ENCODE measurements at places on chromosomes 11 and 22.
A peak's percentile ranks its signal among the peaks of the same experiment; 100 is the strongest.

DNA sequence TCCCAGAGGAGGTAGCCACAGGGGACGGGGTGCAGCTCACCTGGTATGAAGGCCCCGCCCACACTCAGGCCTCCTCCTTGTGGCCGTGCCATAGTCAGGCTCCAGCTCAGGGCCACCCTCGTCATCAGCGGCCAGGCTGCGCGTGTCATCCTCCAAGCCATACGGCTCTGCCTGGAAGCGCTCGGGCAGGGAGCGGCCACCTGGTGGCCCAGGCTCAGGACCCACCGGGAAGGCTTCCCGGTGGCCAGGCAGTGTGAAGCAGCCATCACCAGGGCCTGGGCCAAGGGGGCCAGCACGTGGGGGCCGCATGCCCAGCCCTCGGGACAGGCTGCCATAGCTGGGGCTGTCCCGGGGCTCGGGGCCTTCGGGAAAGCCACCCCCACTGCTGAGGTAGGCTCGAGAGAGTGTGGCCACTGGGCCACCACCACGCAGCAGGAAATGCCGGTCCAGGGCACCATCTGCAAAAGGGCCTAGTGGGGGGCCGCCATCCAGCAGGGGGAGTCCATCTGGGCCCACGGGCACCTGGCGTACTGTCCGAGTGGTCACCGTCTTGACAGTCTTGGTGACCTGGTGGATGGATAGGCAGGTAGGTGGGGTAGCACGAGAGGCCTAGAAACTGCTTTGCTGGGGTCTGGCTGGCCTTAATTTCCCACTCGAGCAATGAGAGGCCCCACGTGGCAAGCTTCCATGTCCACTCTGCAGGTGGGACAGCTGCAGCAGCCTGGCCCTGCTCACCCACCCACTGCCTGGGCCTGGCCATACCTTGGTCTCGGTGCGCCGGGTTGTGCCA, 35.3 kb downstream of the ARVCF start:
- no peak for DNase-seq

DNA sequence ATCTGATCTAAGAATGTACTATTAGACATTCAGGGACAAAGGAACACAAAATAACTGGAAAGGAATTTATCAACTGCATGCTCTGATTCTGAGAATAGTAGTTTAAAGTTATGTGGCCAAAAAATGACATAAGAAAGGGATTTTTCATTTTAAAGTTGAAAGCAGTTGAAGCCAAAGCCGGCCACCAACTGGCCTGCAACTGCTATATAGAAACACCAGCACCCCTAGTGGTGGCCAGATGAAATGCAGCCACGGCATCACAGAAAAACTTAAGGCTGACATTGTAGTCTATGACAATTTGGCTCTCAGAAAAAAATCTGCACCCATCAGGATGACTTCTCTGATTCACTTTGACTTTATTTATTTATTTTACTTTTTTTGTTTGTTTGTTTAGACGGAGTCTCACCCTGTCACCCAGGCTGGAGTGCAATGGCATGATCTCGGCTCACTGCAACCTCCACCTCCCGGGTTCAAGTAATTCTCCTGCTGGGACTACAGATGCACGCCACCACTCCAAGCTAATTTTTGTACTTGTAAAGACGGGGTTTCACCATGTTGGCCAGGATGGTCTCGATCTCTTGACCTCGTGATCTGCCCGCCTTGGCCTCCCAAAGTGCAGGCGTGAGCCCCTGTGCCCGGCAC, 59.2 kb downstream of the SLC35F2 start:
- DNase-seq: peak; percentile 8

GRCh38 chr11:38448284-38448683, 1850.2 kb upstream of the RAG2 start:
- DNase-seq: no peak

GRCh38 chr22:35335468-35335867, 35.8 kb downstream of the TOM1 start:
- no peak for DNase-seq

GRCh38 chr22:19178065-19178656, 375 bp downstream of the SLC25A1 start:
- peak; percentile 32 for DNase-seq

DNA sequence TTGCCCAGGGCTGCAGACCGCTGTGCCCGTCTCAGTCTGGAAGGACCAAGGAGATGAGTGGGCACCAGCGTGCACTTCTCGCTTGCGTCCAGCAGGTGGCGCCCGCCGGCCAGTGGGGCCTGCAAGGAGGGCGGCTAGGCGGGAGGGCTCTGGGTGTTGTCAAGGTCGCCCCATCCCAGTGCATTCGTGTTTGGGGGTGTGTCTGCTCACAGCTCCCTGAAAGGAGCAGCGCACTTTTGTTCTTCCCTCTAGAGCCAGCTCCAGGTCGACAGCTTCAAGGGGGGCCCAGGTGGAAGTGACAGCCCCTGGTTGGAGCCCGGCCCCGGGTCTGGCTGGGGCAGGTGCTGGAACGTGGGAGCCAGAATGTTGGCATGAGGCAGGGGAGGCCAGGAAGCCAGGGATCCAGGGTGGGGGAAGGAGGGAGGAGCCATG, 23.4 kb upstream of the MPPED1 start:
- DNase-seq: peak; percentile 31

DNA sequence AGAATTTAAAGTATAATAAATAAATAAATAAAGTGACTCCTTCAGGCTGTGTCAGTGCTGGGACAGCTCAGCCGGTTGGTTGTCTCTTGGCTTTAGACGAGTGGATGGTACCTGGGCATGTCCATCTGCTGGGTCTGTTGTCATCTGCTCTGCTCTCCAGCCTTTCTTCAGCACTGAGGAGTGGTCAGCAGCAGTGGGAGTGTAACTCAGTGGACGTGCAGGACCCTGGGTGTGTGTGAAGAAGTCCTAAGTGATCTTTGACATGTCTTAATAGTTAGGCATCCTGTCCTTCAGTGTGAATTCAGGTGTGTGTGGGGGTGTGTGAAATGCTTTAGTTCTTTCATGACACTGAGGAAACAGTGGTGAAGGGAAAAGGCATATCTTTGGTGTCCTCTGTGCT, 24.3 kb downstream of the AMOTL1 start:
- no peak for DNase-seq

DNA sequence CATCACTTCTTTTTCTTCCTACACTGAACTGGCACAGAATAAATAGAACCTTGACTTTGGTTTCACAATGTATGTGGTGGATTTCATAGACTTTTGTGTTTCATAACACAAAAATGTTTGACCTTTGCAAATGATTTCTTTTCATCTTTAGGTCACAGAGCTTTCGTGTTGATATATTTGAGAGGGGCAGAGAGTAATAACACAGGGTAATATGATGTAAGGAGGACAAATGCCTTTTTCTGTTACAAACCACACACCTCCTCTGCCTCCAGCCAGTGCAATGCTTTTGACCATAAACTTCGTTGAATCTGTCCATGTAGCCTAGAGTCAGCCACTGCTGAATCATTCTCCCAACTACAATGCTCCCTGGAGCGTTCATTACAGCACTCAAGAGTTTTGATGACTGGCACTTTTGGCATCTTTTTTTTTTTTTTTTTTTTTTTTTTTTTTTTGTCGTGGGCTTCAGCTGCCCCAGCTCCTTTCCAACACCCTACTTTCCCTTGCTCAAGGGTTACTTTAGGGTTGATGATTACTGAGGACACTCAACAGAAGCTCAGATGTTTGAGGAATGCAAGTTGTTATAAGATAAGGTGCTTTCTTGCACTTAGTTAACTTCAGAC, 11.4 kb upstream of the CAT start:
- no peak for DNase-seq

DNA sequence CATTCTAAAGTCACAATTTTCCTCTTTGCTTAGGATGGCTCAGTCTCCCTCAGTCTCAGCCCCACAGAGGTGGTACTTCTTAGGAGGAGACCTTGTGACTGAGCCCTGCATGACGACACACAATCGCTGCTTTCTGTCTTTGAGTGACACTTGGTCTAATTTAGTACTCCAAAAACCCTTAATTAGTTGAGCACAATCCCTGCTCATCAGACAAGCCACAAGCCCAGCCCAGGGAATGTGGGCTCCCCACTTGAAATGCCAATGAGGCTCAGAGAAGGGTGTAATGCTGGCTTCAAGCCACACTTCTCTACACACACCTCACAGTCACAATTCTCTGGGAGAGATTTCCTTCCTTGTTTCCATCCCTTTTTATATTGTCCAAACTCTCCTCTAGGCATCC, 101.8 kb downstream of the FEZ1 start:
- DNase-seq: no peak

DNA sequence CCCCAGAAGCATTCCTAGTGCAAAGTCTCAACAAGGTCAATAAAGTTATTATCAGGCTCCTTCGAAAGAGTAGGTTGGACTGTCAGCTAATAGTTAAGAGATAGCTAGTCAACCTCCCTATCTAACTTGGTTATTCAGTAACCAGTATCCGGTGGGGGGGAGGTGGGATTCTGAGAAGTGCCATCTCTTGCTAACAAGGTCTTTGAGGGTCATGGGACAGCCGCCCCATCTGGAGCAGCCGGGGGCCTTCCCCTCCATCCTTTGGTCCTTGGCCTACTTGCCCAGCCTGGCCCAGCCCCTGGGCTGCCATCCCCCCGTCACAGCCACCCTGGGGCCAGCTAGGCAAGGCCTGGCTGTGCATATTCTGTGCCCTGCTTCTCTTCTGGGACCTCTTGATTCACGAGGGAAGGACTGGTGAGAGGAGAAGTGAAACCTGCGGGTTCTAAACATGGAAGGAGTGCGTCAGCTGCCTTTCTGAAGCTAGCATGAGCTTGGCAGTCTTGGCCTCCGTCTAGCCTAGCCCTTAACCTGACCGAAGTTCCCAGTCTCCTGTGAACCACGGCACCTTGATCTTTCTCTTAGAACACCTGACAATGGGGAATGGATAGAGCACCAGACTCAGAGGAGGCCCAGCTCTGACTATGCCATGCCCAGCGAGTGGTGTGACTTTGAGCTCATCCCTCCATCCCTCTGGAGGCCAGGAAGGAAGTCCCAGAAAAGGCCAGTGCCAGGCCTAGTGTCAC, 9.3 kb downstream of the SLC37A2 start:
- no peak for DNase-seq

- DNase-seq: no peak
Measured at GRCh38 chr11:123080015-123080414, 18.1 kb upstream of the HSPA8 start.

DNA sequence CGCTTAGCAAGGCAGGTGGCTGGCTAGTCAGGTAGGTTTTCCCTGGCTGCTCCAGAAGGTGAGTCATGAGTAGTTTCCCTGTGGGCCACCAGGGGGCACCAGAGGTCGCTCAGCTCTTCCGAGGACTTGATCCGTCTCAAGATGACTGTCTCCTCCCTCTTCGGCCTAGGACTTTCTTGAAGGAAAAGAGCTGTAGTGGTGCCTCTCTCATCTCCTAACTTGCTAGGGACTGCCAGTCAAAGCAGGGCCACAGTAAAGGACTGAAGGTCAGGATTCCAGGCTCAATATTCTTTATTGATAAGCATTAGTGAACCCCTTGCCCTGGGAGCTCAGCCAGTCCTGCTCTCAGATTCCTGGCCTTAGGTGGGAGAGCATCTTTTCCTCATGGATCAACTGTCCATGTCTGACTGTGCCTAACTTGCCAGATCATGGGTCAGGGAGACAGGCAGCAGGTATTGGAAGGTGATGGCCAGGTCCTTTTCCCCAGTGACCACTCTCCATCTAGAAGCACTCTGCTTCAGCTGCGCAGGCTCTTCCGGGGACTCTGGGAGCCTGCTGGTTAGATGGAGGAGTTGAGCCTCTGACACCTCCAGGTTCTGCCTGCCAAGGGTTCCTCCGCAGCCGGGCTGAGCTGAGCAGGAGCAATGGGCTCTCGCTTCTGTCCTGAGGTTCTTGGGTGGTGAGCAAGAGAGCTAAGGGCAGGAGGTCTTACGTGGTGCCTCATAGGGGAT, 1.9 kb downstream of the POLD4 start:
- peak; percentile 50 for DNase-seq

GRCh38 chr11:84106541-84106940, 820.4 kb upstream of the CCDC90B start:
- DNase-seq: no peak

DNA sequence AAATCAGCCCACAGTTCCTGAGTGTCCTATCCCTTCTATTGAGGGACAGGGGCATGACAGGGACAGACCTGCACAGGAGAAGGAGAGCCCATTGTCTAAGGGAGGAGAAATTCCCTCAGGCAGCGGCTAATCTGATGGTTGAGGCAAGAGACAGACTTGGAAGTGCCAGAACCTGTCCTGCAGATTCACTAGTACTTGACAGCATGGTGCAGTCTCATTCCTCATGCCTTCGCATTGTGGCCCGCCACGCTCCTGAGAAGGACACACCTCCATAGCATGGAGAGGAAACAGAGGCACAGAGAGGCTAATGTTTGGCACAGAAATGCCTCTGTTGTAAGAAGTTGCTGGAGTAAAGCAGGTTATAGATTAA, 3.2 kb downstream of the P2RY6 start:
- DNase-seq: no peak

DNA sequence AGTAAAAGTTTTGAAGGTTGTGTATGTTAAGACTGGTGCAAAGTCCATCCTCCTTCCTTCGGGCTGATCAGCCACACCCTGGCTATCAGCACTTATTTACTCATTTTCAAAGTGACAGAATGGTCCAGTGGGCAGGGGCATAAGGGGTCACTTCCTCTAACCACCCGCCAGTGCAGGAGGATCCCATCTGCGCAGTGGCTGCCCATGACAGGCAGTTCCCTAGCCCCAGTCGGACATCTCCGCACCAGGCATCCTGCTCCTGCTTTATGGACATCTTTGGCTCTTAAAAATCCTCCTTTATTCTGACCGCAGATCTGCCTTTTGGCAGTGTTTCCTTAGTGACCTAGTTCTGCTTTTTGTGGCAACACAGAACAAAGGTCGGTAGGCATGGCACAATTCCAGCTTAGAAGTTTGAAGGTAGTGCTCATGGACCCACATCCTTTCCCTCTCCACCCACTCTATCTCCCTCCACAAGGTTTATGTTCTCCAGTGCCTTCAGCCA, 55.9 kb downstream of the BMAL1 start:
- no peak for DNase-seq

GRCh38 chr11:132691848-132692550, 840.3 kb downstream of the OPCML start:
- DNase-seq: peak; percentile 56

DNA sequence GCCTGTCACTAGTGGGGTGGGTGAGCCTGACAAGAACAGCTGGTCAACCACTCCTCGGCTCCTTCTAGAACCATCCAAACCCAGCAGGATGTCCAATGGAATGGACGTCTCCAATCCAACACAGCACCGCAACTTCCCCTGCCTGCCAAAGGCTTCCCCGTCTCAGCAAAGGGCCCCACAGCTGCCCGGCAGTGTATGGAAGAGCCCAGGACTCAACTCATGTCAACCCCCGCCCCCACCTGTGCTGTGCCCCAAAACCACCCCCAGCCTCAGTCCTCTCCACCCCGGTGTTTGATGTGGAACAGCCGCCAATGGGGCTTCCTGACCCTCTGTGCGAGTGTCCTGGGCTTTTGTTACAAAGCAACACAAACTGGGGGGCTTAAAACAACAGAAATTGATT, 223.8 kb downstream of the CTTN start:
- no peak for DNase-seq

Data from NCI-H748 treated with DMSO at 0.1 percent for 48 hours (cell line).